ENCODE measurements at places on chromosomes 3 and 15. TPM values are rescaled to one million over a fixed set of nuclear protein-coding genes. Genes with fewer than 3 reads are reported as not detected.
A peak's percentile ranks its signal among the peaks of the same experiment; 100 is the strongest.

The GABRA5 gene
- total RNA-seq = 0.20 TPM

The SNUPN gene
- total RNA-seq = 25.2 TPM

The C3orf80 gene
- total RNA-seq = 0.32 TPM

The CHDH gene
- 30.1 TPM for total RNA-seq

The MESP2 gene
- 1.2 TPM for total RNA-seq

The CADM2 gene
- 7.8 TPM for total RNA-seq

The C3orf85 gene
- 33.4 TPM for total RNA-seq

The LHFPL4 gene
- total RNA-seq = not detected

The FOXL2 gene
- not detected for total RNA-seq

The OR5H15 gene
- total RNA-seq = not detected

The FAM107A gene
- 0.93 TPM for total RNA-seq

DNA sequence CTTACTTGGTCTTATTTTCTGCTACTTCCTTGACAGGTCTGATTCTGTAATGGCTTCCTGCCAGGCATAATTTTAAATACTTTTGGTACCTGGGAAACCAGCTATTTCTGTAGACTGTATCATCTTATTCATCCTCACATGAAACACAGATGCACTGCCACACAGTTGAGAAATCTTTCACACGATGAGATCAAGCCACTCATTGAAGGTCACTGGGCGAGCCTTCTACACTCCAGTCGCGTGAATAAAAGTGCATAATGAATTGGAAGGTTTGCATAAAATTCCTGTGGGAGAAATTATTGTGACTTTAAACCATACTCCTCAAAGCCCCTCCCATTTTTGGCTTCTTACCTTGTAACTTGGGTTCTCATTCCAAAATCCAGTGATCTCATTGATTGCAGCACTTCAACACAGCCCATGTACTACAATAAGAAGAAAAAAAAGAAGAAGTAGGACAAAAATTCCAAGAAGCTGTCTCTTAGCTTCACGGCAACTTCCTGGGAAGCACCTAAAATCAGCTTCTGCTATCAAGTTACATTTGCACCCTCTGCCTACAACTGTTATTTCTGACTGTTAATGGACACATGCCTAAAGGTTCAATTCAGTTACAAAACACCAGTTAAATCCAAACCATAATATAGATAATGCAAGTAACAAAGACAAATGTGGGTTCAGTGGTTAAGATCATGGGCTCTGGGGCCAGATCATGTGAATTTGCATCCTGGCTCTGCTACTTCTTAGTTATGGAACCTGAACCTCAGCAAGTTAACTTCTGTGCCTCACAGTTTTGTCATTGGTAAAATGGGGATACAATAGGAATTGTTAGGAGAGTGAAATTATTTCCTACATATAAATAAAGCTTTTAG lies 39.0 kb downstream of the SHC4 start:
- H3K27ac ChIP-seq = no peak overlapping the region
- no peak overlapping the region for H3K4me3 ChIP-seq
- no peaks in the 10 kb centered on the region for H3K27me3 ChIP-seq
- no peak for DNase-seq

DNA sequence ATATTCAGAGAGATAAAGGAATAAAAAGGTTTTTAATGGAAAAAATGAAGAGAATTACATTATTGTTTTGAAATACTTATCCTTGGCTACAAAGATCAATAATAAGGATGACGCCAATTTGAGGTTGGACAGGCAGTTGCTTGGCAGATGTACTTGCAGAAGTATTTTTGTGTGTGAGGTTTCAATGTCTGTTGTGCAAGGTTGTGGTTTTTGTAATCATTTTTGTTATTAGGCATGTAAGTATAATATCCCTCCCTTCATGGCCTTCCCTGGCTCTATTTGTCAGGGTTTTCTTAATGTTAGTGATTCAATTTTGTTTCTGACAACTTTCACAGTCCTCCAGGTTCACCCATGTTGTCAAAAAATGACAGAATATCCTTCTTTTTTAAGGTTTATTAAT lies 105.9 kb downstream of the OTOL1 start:
- H3K27me3 ChIP-seq = no peaks in the 10 kb centered on the region
- peaks cover 8% of the 10 kb centered on the region for H3K4me1 ChIP-seq
- no peak for DNase-seq
- H3K36me3 ChIP-seq = no peaks in the 10 kb centered on the region
- H3K27ac ChIP-seq = no peak overlapping the region

GRCh38 chr15:80604583-80605575 lies 90.2 kb upstream of the ABHD17C start:
- H3K4me3 ChIP-seq = no peak overlapping the region
- no peaks in the 10 kb centered on the region for H3K36me3 ChIP-seq
- no peak overlapping the region for H3K27ac ChIP-seq

DNA sequence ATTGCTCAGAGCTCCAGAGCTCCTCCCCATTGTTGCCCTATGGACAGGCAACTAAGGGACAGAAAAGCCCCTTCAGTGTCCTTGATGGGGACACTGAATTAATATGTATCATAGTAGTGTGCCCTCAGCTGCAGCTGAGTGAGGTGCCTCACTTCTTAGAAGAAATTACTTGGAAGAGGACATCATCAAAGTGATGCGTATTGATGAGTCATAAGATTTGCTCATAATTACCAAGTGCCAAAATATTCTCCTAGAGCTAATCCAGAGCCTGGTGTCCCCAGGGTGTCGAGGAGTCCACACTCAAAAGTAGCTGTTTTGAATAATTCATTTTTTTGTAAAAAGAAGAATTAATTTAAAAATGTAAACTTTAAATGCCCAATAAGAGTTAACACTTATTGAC lies 200.7 kb upstream of the SEMA6D start:
- H3K4me3 ChIP-seq = no peak overlapping the region
- no peaks in the 10 kb centered on the region for H3K27me3 ChIP-seq
- H3K4me1 ChIP-seq = no peaks in the 10 kb centered on the region

DNA sequence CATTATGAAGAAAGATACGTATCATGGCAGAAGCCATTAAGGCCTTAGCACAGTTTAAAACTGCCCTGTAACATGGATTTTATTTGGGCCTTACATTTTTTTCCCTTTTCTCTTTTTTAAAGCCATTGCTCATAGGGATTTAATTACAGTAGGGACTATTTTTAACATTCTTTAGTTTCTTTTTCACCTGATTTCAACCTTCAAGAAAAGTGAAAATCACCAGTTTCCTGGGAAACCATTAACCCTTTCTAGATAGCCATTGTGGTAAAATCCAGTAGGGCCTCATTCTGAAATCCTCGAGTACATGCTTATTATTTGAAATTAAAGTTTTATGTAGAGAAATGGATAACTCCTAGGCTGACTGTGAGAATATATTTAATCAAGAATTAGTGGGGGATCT lies 3.1 kb downstream of the SPRED1 start:
- no peak overlapping the region for H3K27ac ChIP-seq
- no peaks in the 10 kb centered on the region for H3K27me3 ChIP-seq
- DNase-seq = no peak
- H3K36me3 ChIP-seq = no peaks in the 10 kb centered on the region
- H3K4me1 ChIP-seq = no peaks in the 10 kb centered on the region

DNA sequence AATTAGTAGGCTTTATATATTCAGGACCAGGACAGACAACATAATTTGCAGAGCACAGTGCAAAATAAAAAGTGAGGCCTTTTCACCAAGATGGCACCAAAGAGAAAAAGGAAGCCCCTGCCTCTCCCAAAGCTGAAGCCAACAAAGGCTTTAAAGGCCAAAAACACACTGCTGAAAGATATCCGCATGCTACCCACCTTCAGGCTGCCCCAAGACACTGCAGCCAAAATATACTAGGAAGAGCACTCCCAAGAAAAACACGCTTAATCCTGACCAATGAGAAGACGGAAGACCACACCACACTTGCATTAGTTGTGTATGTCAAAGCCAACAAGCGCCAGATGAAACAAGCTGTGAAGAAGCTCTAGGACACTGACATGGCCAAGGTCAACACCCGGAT lies 38.0 kb downstream of the PIK3CB start:
- H3K4me1 ChIP-seq = no peaks in the 10 kb centered on the region
- DNase-seq = no peak
- no peaks in the 10 kb centered on the region for H3K27me3 ChIP-seq
- H3K4me3 ChIP-seq = no peak overlapping the region

GRCh38 chr3:157607826-157608405 lies 104.7 kb upstream of the VEPH1 start:
- no peaks in the 10 kb centered on the region for H3K36me3 ChIP-seq
- H3K4me3 ChIP-seq = no peak overlapping the region

GRCh38 chr3:42831321-42831713 lies 22.1 kb downstream of the ACKR2 start:
- no peak overlapping the region for H3K27ac ChIP-seq
- peak; percentile 78 for DNase-seq
- H3K4me3 ChIP-seq = no peak overlapping the region
- H3K27me3 ChIP-seq = no peaks in the 10 kb centered on the region

- H3K4me3 ChIP-seq = no peak overlapping the region
- no peaks in the 10 kb centered on the region for H3K4me1 ChIP-seq
- H3K27me3 ChIP-seq = no peaks in the 10 kb centered on the region
- H3K36me3 ChIP-seq = no peaks in the 10 kb centered on the region
- DNase-seq = peak; percentile 89
Observed at GRCh38 chr15:94119923-94120775, 111.2 kb upstream of the MCTP2 start.

GRCh38 chr3:39224288-39224687 lies 31.9 kb upstream of the XIRP1 start:
- no peak for DNase-seq
- H3K27ac ChIP-seq = no peak overlapping the region
- no peaks in the 10 kb centered on the region for H3K27me3 ChIP-seq
- no peaks in the 10 kb centered on the region for H3K36me3 ChIP-seq
- no peak overlapping the region for H3K4me3 ChIP-seq
- H3K4me1 ChIP-seq = no peaks in the 10 kb centered on the region

DNA sequence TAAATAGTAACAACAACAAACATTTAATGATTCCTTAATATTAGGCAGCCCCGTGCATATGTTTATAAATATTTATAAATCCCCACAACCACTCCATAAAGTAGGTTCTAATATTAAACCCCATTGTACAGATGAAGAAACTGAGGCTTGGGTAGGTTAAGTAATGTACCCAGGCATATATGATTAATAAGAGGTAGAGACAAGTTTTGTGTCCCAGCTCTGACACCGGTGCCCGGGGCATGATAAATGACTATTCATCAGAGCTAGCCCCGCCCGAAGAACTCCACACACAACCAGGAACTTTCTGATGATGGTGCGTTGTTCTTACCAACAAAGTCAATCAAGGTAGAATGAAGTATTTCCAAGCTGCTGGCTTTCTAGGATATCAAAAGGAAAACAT lies 19.4 kb downstream of the CDCP1 start:
- H3K4me3 ChIP-seq = no peak overlapping the region
- no peak overlapping the region for H3K27ac ChIP-seq
- H3K4me1 ChIP-seq = peaks cover 4% of the 10 kb centered on the region
- no peaks in the 10 kb centered on the region for H3K27me3 ChIP-seq

- no peaks in the 10 kb centered on the region for H3K36me3 ChIP-seq
- no peak overlapping the region for H3K27ac ChIP-seq
- no peak overlapping the region for H3K4me3 ChIP-seq
- no peaks in the 10 kb centered on the region for H3K27me3 ChIP-seq
- DNase-seq = no peak
- H3K4me1 ChIP-seq = no peaks in the 10 kb centered on the region
Observed at GRCh38 chr3:86149054-86149453, 841.9 kb downstream of the VGLL3 start.

GRCh38 chr15:56035166-56035565 lies 41.8 kb upstream of the NEDD4 start:
- H3K36me3 ChIP-seq = no peaks in the 10 kb centered on the region
- H3K4me1 ChIP-seq = peaks cover 21% of the 10 kb centered on the region
- no peak overlapping the region for H3K27ac ChIP-seq
- no peaks in the 10 kb centered on the region for H3K27me3 ChIP-seq

DNA sequence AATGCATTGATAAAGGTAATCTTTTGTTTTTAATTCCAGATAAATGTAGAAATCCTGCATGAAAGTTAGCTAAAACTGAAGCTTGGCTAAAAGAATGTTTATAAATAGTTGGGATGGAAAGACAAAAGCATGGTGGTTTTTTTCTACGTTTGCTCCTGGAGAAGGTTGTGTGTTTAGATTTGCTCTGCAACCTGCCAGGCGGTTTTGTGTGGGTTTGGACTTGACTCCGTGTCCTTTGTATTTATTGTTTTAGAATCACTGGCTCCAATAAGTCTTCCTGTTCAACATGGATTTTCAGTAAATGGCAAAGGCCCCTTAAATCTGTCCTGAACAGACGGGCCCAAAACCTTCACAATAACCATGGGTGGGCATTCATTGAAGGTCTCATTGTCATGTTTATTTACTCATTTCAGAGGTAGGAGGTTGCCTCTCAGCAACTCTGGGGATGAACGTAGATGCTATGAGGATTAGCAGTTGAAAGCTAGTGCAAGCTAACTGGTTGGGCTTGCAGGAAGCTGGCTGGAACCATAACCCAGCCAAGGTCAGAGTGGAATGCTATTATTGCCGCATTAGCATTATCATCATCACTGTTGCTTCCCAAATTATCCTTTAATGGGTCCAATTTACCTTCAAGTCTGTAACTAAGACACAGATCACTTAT lies 60.6 kb upstream of the ADAMTS9 start:
- no peaks in the 10 kb centered on the region for H3K27me3 ChIP-seq
- no peak for DNase-seq
- H3K27ac ChIP-seq = no peak overlapping the region
- no peaks in the 10 kb centered on the region for H3K36me3 ChIP-seq
- H3K4me3 ChIP-seq = no peak overlapping the region

DNA sequence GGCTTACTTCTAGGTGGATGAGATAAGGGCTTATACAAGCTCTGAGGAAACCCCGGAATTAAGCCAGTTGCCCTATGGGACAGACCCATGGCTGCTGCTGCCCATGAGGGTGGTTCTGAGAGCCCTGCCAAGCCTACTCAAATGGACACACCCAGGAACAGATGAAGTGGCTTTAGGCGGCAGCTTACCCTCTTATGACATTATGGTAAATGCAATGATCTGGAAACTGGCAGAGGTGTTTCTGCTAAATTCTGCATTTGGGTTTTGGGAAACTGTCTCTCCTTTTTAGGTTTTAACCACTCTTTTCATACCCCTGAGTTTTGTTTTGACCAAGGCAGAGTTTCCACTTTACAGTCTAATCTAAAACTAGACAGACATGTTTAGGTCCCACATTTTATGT lies 9.0 kb upstream of the ZBED2 start:
- H3K4me1 ChIP-seq = no peaks in the 10 kb centered on the region
- H3K27ac ChIP-seq = no peak overlapping the region
- no peaks in the 10 kb centered on the region for H3K27me3 ChIP-seq
- no peaks in the 10 kb centered on the region for H3K36me3 ChIP-seq
- no peak for DNase-seq

DNA sequence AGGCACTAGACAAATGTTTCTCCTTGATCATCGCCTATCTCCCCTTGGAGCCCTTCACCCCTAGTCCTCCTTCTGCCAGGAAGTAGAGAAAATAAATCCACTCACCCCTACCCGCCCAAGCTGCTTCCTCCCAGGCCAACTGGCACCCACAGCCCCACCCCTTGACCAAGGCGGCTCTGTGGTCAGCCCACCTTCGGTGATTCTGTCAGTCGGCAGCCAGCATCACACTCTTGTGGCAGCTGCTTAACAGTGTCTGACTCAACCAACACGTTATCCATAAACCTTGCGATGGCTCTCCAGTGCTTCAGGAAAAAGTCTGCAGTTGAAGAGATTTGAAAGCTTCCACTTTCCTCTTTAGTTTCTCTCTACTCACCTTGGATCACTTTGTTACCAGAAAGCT lies 7.6 kb downstream of the SHF start:
- H3K27me3 ChIP-seq = no peaks in the 10 kb centered on the region
- no peak overlapping the region for H3K4me3 ChIP-seq

All from hepatocyte (in vitro differentiated cells).